ENCODE measurements at places on chromosomes 12 and 14.

GRCh38 chr12:49539406-49540228 lies 787 bp downstream of the KCNH3 start:
- DNase-seq: no peak

DNA sequence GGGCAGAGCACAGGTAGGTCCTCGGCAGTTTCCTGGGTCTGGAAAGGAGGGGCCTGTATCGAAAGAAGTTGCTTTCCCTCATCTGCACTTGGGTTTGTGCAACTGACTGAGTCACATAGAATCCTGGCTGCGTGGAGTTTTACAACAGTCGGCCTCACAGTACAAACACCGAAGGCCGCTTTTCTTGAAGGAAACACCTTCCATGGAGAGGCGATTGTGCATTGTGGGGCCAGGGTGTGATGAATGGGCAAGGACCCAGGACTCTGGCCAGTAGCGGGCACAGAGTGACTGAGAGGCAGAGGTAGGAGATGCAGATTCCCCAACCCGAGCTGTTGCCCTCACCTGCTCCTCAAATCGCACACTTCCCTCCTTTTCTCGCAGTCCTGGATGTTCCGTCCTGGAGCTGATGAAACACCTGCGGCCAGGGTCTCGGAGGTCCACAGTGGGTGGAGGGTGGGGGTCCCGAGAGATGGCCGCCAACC lies 7.7 kb downstream of the CCND2 start:
- no peak for DNase-seq

GRCh38 chr12:107352347-107353081 lies 259.2 kb upstream of the CRY1 start:
- no peak for DNase-seq

DNA sequence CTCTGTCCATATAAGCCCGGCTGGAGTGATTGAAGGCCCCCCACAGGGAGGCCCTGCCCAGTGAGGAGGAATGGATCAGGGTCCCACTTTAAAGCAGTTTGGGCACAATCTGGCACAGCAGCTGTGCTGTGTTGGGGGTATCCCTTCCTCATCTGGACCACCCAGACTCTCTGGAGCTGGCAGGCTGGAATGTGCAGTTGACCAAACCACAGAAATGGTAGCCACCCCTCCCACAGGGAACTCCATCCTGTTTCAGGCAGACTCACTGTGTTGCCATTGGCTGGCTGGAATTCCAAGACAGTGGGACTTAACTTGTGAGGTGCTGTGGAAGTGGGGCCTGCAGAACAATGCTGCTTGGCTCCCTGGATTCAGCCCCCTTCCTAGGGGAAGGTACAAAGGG lies 53.5 kb upstream of the YARS2 start:
- no peak for DNase-seq

DNA sequence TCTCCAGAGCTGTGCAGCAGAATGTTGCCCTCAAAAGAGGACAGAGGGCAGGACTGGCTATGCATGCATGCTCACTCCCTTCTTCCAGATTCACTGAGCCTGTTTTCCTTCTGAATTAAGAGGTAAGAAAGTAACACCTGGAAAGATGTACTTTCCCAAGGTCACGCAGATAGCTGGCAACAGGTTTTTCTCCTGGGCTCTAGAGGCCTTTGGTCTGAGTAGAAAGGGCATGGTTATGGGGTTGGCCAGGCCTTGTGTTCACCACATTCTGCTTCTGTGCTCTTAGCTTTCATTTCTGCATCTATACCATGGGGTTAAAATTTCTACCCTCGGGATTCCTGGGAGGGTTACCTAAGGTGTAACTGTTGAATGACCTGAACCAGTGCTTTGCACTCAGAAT lies 57.5 kb downstream of the RASSF3 start:
- DNase-seq: no peak

DNA sequence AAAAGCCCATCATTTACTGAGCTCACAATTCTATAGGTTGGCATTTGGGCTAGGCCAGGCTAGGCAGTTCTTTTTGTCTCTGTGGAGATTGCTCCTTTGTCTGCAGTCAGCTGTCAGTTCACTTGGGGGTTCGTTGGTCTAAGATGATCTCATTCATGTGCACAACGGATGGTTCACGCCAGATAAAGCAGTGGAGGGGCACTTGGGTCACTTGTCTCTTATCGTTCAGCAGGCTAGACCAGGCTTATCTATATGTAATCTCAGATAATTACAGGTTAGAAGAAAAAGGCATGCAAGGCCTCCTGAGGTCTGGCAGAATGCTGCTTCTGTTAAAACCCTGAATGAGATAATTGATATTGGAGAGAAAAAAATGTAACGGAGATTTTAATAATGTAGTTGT lies 119.0 kb upstream of the ATP2B1 start:
- peak; percentile 20 for DNase-seq

GRCh38 chr12:93957168-93957567 lies 191.2 kb upstream of the PLXNC1 start:
- no peak for DNase-seq

- DNase-seq: no peak
Observed at GRCh38 chr12:31316891-31317290, 9.1 kb downstream of the SINHCAF start.

- DNase-seq: no peak
Observed at GRCh38 chr12:51196547-51196946, 21.3 kb downstream of the POU6F1 start.

DNA sequence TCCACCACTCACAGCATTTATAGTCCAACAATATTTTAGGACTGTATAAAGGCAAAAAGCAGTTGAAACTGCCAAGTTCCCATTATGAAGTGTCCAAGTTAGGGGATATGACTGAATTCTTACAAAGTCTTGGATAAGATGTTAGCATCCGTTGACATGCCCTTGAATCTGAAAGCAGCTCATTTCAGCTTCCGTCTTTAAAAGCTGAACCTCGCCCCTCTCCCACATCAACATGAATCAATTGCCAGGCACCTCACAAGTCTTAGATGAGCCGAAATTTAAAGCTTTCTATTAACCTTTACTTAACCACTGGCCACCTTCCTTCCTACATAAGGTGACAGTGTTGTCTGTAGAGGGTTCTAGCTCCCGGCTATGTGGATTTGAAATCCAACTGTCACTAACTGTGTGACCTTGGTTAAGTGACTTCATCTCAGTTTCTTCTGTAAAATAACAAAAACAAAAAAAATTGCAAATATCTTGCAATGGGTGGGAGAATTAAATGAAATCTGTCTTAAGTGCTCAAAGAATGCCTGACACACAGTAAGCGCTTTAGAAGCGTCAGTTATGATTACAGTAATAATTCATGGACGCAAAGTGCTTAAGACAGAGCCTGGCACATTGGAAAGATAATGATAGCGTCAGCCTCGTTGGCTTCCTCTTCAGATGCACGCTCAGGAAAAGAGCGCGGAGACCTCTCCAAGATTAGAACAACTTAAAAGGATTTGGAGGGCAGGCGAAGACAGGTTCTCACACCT lies 1.2 kb downstream of the PPP1CC start:
- peak; percentile 69 for DNase-seq

- peak; percentile 18 for DNase-seq
Observed at GRCh38 chr12:100141666-100141997, 1.0 kb downstream of the BLTP3B start.

- no peak for DNase-seq
Observed at GRCh38 chr14:58078068-58078467, 73.9 kb downstream of the ARMH4 start.

DNA sequence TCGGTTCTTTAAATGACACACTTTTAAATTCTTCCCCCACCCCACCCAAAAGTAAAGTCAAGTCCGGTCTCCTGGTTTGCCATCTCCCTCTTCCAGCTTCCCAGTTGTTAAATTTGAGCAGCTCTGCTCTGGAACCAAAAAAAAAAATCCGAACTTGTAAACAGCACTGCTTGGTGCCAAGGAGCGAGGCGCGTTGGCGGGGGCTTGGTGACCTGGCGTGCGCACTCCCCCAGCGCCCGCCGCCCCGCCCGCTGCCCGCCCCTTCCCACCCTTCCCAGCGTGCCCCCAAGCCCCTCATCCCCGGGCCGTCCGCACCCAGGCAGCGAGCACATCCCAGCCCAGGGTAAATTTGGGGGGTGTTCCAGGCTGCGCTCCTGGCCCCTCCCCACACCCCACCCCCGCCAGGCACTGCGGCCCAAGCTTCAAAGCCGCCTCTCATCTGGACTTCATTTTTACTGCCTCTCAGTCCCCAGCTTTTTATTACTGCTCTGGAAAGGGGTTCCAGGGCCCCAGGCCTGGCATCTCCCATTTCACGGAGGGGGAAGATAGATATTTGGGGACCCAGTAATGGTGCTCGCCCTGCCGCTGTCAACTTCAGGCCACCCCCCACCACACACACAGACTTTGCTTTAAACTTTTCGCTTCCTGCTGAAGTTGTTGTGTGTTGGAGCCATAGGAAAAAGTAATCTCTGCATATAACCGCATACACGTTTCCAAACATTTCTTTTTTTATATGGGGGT lies 11.7 kb upstream of the ITGB7 start:
- no peak for DNase-seq

DNA sequence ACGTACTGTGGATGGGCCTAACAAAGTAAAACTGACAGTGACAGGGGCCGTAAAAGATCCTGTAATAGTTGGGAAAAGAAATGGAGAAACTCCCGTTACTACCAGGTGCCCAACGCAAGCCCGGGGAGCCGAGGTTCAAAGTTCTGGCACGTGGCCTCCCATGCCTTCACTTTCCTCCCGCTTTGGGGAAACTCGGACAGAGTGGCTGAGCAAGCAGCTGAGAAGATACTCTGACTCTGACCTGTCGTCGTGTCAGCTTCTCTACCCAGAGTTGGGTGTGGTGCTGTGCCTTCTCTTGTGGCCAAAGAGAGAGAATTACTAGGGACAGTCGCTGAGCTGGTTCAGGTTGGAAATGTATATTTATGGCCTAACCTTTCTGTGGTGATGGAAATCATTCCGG lies 1.7 kb downstream of the B4GALNT3 start:
- DNase-seq: no peak

- no peak for DNase-seq
Observed at GRCh38 chr14:21078287-21078686, 8.2 kb downstream of the ARHGEF40 start.
